ENCODE measurements at places on chromosomes 11 and 22.

- DNase-seq = peak; percentile 74
Observed at GRCh38 chr11:7673724-7674434, 579 bp upstream of the CYB5R2 start.

GRCh38 chr11:34890812-34891211 is 25.4 kb downstream of the APIP start:
- DNase-seq = no peak

DNA sequence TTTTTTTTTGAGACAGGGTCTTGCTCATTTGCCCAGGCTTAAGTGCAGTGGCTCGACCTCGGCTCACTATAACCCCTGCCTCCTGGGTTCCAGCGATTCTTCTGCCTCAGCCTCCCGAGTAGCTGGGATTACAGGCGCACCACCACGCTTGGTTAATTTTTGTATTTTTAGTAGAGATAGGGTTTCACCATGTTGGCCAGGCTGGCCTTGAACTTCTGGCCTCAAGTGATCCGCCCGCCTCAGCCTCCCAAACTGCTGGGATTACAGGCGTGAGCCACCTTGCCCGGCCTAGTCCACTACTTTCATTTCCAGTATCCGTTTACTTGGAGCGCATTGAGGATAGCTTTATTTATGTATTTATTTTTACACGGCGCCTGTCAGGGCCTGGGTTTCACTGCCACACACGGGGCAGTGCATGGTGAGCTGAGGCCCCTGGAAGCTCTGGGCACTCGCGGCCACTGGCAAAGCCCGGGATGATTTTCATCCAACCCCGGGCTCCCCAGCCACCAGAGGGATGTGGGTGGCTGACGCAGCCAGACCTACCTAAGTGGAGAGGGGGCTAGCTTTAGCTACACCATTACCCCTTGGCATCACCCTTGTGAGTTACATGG is 6.1 kb upstream of the MCAM start:
- no peak for DNase-seq

- DNase-seq = peak; percentile 43
Observed at GRCh38 chr11:120554766-120555432, 43.4 kb downstream of the GRIK4 start.

DNA sequence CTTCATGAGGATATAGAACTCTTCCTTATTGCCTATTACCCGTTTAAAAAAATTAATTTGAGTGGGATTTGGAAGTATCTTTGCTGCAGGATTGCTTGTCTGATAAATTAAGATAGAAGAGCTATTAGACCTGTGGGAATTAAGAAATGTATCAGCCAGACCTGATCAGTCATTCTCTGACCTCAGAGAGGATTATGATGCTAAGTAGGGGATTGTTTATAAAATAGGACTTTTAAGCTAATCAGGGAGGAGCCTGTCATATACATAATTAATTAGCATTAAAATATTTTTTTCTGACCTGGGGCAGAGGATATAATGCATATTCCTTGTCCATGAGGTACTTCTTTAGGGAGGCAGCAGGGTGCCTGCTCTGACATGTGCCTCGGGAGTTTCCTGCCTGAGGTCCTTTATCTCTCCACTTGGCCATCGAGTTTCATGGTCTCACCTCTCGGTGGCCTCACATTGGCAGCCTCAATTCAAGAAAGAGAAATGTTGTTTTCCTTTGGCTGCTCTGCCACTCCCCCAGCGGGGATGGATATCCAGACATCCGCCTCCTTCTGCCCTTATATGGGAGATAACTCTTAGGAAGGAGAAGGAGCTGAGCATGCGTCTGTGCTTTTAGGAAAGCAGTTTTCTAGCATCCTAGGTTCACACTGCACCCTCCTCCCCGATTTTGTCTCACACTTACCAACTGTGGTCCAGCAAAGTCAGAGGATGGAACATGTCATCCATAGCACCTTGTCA is 41.1 kb downstream of the DIXDC1 start:
- DNase-seq = peak; percentile 84

GRCh38 chr11:126604461-126604860 is 249.0 kb downstream of the ST3GAL4 start:
- DNase-seq = no peak

- DNase-seq = no peak
Observed at GRCh38 chr22:42271191-42271813, 849 bp upstream of the TCF20 start.

- DNase-seq = peak; percentile 14
Observed at GRCh38 chr11:44624761-44625221, 59.3 kb downstream of the CD82 start.

- peak; percentile 80 for DNase-seq
Observed at GRCh38 chr22:23256986-23257888, 76.9 kb downstream of the BCR start.

DNA sequence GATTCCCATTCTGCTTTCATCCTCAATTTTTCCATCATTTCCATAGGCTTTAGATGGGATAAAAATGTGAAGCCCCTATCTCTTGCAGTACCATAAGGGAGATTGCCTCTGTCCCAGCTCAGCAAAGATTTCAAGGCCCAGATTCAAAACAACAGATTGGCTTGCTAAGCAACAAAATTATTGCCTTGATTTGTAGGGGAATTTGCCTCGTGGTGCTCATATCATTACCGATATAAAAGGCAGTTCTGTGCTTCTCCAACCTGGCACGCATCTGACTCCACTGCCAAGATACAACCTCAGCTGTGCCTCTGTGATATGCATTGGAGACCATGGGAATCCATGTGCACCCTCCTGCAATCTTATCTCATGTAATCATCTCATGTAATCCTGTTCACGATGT is 25.0 kb upstream of the CEP126 start:
- no peak for DNase-seq

DNA sequence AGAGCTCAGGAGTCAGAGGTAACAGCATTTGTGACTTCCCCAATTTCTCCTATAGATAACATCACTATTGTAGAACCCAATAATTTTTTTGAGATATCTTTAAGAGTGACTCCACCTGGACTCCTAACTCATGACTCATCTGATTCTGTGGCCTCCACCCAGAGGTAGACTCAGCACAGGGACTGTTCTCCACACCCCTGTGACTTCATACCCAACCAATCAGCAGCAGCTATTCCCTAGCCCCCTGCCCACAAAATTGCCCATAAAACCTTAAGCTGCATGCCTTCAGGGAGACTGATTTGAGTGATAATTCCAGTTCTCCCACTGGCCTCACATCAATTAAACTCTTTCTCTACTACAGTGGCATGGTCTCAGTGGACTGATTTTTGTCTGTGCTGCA is 475.4 kb upstream of the FAT3 start:
- no peak for DNase-seq

- peak; percentile 12 for DNase-seq
Observed at GRCh38 chr11:2464451-2465165, 19.8 kb downstream of the KCNQ1 start.

GRCh38 chr11:96361778-96362177 is 18.8 kb upstream of the MAML2 start:
- no peak for DNase-seq

- DNase-seq = peak; percentile 89
Observed at GRCh38 chr22:18156878-18157713, 7.1 kb downstream of the USP18 start.

DNA sequence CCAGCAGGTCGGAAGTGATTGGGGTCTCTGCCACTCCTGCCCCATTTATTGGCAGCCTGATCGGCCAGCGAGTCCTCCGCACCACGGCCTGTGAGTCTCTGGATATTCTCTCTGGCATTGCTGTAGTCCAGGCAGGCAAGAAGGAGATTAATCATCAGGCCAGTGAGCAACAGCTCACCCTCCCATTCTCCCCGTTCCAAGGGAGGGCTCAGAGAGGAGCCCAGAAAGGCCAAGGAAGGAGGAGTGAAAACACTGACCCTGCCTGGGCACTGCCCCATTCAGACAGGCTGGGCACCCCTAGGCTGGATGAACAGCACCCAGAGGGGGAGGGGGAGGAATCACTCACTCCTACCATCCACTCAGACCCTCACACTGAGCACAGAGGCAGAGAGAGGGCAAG is 3.1 kb downstream of the SAA2 start:
- DNase-seq = no peak

DNA sequence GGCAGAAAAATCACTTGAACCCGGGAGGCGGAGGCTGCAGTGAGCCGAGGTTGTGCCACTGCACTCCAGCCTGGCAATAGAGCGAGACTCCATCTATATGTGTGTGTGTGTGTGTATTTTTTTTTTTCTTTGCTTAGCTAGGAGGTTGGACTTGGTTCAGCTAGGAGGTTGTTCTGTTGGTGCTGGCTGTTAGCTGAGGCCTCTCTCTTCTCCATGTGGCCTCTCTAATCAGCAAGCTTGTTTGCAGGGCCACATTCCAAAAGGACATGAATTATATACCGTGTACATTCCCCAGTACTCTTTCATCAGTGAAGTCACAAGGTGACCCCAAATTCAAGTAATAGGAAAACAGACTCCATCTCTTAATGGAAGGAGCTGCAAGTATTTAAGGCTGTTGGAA is 67.3 kb upstream of the KCNQ1OT1 start:
- DNase-seq = no peak

DNA sequence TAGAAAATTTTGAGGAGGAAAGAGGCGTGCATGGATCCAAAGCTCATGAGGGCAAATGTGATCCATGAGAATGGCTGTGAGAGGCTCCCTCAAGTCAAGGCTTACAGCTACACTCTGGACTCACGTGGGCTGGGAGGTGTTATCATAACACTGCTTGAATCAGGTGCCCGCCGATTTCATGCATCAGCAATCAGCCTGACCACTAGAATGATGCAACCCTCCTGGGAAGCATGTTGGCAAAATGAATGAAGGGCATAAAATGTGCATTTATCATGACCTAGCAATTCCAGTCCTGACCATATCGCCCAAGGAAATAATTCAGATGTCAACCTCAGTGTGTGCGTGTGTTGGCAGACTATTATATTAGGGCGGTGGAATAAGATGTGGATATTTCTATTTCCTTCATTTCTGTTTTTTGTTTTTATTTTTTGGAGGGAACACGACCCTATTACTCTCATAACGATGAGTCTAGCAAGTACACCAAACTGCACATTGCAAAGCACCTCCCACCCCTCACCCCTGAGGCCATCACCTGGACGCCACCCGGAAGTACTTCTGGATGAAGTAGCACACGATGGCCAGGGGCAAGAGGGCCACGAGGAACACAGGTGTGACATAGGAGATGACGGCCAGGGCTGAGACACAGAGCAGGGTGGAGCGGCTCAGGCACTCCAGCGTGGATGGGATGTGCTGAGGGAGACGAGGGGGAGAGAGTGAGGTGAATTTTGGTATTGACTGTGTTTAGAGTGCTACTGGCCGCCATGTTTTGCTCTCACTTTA is 15.7 kb upstream of the KCNJ11 start:
- no peak for DNase-seq

- no peak for DNase-seq
Observed at GRCh38 chr11:132977241-132977640, 555.1 kb downstream of the OPCML start.

DNA sequence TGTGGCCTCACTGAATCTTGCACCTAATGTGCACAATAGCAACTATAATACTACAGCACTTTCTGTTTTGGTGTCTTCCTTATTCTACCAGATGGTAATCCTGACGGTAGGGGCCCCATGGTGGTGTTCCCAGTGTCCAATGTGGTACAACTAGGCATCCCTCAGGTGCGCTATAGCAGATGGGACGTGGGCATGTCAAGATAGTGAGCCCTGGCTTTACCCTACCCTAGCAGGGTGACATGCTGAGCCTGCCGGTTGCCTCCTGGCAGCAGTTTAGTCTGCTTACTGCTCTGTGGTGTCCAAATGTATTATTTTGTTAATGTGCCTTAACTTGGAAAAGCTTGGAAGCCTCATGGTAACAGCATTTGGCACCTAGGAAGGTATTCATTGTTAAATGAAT is 19.2 kb downstream of the ACO2 start:
- DNase-seq = no peak

DNA sequence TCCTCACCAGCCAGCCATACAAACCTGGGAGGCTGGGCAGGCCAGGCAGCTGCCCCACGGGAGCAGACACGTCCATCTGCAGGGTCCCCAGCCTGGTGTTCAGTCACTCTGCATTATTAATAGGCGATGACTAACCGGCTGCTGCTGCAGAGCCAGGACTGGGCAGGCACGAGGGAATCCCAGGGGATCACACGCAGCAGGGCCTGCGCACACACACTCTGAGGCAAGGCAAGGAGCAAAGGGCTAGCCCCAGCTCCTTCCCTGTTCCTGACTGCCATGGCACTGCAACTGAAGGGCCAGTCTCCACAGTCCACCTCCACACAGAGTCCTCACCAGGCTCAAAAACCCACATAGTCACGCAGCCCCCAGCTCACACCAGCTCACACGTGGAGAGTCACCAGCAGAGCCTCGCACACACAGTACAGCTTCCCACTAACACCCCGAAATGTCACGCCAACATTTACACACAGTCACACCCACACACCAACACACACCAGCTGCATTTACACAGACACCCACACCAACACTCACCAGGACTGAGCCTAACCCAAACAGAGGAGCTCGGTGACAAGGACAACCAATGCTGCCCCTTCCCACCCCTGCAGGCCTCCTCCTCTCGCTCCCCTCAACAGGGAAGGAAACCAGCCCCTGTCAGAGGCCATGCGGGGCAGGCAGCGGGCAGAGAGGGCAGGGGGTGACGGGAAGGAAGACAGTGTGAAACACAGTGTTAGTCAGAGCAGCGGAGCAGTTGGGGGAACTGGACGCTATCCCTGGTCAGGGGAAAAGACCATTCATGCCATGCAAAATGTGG is 47.3 kb downstream of the NRXN2 start:
- DNase-seq = peak; percentile 74

DNA sequence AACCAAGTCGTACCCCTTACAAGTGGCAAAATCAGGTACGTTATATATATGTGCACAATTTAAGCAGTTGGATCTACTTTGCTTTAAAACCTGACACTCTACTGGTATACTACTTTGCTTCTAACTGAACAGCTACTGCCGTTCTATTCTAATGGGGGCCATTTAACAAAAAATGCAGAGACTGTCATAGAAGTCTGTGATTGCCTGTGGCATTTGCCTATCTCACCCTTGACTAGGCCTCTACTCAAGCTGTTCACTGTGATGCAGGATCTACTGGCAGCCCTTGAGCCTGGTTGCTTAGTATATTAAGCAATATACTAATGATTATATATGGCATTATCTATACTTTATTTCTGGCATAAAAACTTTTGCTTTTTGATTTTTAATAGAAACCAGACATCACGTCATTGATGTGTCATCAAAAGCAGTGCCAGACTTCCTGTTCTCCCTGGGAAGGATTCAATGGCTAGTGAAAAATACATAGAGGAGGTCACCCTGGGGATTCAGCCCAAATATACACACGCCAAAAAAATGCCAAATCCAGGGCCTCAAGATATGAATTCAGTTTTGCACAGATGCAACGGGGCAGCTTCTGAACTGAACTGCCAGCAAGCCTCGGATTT is 40.0 kb upstream of the FIBIN start:
- no peak for DNase-seq
